ENCODE measurements at places on chromosomes 5 and 9.

DNA sequence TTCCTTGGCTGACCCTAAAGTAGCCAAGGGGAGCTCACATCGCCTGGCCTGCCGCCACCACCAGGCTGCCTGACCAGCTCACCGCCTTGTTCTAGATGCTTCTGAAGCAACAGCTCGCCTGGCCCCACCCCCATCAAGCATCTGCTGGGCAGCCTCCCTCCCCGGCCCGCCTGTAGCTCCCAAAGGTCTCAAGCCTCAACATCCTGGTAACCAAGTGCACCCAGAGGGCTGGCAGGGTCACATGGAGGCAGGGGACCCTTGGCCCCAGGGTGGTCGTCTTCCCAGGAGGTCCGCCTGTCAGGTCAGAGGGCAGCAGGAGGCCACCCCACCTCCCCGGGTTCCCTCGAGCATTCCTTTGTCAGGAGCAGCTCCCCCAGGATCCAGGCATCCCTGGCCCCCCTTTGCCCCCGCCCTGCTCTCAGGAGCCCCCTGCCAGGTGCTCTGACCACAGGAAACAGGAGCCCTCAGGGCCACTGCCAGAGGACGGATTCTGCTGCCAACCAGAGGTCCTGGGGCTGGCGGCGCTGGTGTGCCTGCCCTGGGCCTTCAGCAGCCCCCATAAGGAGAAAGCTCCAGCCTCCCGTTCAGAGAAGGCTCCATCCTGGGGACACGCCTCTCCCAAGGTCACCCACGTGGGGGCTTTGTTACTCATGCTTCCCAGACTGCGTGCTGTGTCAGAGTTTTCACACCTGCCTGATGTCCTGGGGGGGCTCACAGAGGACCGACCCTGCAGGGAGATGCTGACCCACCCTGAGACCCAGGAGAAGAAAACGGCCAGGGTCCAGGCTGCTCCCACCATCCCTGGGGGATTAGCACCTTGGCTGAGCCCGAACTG, 3.5 kb upstream of the LRRC14B start:
- DNase-seq, result no peak

DNA sequence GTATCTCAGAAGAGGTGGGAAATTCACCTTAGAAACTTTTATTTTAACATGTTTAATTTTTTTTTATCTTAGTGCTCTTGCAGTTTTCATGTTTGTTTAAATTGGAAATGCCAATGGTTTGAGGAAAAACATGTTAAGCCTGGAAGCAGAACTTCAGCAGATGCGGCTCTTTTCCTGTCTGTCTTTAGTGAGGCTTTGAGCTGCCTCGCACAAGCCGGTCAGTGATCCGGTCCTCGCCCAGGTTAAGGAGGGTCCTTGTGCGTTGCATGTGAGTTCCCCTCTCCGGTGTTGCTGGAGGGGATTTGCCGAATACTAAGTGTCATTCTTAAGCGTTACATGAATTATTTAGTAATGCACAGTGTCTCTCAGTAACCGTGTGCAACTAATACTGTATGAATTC, 9.4 kb upstream of the PLEKHG4B start:
- no peak for DNase-seq

DNA sequence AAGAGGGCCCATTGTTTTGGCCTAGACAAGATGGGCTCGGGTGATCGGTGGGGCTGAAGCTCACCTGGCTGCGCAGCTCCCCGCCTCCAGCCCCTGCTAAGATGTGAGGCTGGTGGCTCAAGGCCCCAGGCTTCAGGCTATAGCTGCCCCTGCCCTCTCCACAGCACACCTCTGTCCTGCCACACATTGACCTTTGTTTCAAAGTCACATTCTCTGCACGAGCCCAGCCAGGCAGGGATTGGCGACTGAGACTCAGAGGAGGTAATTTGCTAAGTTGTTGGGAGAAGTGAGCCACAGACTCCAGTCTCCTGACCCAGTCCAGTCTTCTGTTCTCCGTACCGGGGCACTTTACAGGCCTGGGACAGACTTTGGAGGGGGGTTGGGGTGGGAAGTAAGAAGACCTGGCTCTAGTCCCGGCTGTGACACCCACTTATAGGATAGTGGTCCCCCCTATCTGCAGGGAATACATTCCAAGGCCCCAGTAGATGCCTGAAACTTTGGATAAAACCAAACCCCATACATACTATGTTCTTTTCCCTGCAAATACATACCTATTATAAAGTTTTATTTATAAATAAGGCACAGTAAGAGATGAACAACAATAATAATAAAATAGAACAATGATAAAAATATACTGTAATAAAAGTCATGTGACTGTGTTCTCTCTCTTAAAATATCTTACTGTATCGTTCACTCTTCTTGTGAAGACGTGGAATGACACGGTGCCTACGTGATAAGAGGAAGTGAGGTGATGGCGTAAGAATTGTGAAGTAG, 13.3 kb downstream of the PDGFRB start:
- no peak for DNase-seq

GRCh38 chr5:139312075-139312474, 18.5 kb downstream of the MATR3 start:
- DNase-seq, result no peak

- DNase-seq, result no peak
These were observed 51.3 kb downstream of the ARHGEF37 start for GRCh38 chr5:149632311-149633251.

- no peak for DNase-seq
These were observed 542.9 kb downstream of the EFNA5 start for GRCh38 chr5:107127878-107128277.
